Daoy (cell line): ENCODE measurements at places on chromosomes 3 and 15.

GRCh38 chr15:33894193-33894592 lies 74.1 kb upstream of the CHRM5 start:
- no peak for DNase-seq

DNA sequence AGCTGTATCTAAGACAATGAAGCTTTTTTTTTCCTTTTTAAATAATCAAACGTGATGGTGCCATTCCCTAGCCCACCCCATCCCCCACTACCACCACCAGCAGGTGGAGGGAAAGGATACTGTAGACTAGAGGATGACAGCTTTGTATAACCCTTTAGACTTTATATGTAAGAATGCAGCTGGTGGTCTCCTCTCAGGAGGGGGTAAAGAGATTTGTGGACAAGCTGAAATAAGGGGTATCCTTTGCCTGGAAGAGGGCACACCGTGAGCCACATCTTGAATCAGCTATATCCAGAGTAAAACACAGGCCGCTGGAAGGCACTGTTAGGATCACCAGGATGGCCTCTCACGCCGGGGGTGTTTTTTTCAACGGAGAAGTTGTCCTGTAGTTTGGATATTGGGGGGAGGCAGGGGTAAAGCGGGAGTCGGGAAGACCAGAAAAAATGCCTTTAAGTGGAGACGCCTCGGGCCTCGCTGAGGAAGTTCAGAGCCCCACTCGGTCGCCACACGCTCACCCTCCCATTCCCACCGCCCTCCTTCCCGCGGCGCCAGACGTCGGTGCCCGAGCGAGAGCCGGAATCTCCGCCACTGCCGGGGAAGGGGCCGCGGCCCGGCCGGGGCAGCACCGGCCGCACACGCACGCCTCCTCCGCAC lies 986 bp downstream of the KPNA4 start:
- peak; percentile 10 for DNase-seq

DNA sequence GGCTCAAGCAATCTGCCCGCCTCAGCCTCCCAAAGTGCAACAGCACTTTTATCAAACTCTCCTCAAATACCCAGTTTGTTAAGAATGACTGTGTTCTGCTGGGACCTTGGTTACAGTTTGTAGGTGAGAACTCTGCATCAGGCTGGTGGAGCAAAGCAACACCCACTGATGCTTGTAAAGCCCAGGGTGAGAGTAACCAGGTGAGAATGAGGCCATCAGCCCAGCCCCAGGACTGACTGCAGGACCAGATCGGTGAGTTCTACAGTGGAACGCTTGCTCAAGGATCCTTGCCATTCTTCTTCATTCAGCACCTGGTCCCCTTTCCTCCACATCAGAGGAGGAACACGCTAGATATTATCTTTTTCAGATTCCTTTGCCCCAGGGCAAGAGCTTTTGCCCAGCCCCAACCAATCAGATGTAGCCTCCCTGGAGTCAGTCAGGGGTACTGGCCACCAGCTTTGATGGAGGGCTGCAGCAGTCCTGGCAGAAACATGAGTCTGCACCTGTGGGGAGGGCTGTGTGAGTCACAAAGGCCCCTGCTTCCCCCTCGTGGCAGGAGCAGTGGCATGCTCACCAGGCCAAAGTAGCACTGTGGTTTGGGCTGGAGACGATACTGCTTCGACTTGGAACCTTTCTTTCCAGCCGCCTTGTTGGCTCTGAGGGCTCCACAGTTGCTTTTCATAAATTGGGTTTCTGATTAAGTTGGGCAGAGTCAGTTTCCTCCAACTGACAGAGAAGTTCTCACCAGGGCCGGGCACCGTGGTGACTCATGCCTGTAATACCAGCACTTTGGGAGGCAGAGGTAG lies 3.5 kb upstream of the SHISA5 start:
- peak; percentile 88 for DNase-seq

DNA sequence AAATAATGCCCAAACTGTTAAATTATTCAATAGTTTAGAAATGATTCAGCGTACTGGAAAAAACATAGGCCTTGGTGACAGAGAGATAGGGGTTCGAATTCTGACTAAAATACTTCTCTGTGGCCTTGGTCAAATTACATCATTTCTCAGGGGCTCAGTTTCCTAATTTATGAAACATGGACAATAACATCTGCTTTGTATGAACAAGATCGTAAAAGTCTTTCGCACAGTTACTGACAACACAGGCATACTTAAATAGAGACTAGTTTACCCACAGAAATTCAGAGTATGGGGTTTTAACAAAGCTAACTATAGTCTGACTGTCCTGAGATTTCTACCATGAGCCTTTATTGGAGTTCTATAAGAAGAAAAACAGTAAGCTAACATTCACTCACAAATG lies 440.4 kb downstream of the FHIT start:
- no peak for DNase-seq

- no peak for DNase-seq
Measured at GRCh38 chr3:64291956-64292355, 66.7 kb upstream of the PRICKLE2 start.

DNA sequence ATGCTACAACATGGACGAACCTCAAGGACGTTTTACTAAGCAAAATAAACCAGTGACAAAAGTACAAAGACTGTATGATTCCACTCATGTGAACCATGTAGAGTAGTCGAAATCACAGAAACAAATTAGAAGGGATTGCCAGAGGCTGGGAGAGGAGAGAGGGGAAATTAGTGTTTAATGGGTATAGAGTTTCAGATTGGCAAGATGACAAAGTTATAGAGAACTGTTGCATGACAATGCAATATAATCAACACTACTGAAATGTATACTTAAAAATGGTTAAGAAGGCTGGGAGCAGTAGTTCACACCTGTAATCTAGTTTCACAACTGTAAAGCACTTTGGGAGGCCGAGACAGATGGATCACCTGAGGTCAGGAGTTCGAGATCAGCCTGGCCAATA lies 36.9 kb downstream of the PLS1 start:
- no peak for DNase-seq
